ENCODE measurements at places on chromosomes 7 and 10.

DNA sequence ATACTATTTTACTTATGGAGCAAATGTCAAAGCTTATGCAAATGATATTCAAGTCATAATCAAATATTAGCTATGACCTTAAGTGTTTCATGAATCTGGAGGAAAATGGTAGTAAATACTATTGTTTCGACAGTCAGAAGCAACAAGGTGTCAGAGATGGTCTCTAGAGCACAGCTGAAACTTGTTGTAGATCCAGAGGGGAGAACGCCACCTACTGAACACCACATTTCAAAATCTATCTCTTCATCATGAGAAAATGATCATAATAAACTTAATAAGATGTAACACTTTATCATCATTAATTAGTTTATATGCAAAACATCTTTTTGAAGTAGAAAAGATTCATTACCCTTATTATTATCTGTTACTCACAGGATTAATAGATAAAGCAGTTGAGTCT is 418.7 kb downstream of the GATA3 start:
- no peak for DNase-seq

GRCh38 chr7:81624021-81624592 is 145.7 kb downstream of the HGF start:
- DNase-seq = no peak

- DNase-seq = no peak
Observed at GRCh38 chr7:122970740-122971725, 24.5 kb downstream of the TAS2R16 start.

- DNase-seq = no peak
Observed at GRCh38 chr10:97737770-97738265, 890 bp downstream of the ZFYVE27 start.

DNA sequence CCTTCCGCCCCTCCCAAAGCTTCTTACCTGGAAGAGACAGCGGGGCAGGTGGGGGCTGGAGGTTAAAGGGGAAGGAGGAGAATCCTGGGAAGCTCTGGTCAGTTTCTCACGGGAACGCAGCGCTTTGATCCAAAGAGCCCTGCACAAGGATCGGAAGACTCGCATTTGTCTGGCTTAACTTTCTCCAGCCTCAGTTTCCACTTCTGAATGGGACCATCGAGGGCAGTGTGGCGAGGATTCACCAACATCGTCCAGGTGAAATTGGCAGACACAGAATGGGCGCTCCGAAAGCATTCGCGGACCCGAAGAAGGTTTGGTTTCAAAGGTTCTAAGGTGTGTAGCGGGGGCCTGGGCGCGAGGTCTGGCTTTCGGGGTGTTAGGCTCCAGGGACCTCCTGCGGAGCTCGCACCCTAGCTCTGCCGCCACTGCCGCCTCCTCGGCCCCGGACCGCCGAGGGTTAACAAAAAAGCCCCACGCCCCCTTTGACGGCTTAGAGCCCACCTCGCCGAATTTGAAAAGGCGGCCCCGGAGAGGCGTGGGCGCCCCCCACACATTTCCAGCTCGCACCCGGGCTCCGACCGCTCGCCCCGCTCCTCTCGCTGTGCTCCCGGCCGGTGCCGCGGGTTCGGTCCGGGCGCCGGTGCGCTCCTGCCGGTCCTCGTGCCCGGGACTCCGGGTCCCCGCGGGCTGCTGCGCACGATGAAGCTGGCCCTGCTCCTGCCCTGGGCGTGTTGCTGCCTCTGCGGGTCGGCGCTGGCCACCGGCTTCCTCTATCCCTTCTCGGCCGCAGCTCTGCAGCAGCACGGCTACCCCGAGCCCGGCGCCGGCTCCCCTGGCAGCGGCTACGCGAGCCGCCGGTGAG is at the start of gene COL26A1:
COL26A1 (plus strand) TSS at position 542 of the 862 bp plus-strand sequence; CDS start at position 700, 158 bp downstream.
- DNase-seq = no peak

- DNase-seq = no peak
Observed at GRCh38 chr7:104642560-104642959, 314.2 kb downstream of the LHFPL3 start.

DNA sequence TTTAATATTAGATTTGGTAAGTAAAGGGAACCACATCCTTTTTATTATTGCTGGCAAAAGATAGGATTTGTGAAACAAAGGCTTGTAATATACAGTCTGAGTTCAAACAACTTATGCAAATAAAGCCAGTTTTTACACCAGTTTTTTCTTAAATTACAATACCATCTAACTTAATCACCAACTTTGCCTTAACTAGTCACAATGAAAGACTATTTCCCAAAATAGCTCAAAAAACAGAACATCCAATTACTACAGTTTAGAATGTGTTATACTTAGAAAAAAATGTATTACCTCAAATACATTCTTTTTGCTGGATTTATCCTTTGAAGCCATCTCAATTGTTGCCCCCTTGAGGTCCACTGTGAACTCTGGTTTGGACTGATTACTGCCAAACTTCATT is 108.5 kb downstream of the ARHGAP12 start:
- no peak for DNase-seq
